ENCODE measurements at places on chromosomes 6 and 20. TPM values are rescaled to one million over a fixed set of nuclear protein-coding genes. Genes with fewer than 3 reads are reported as not detected.

The MAP3K7 gene
- total RNA-seq: 29.9 TPM

The ESR1 gene
- not detected for total RNA-seq

The HLA-G gene
- total RNA-seq: not detected

The SYTL3 gene
- total RNA-seq: 3.6 TPM

The BEND6 gene
- total RNA-seq: 10.6 TPM

The CLPSL2 gene
- total RNA-seq: not detected

The PRPH2 gene
- total RNA-seq: 0.83 TPM
